Thymus (tissue), 14 donors: ENCODE measurements at places on chromosomes 16 and 17. TPM values are rescaled to one million over a fixed set of nuclear protein-coding genes. Genes with fewer than 3 reads are reported as not detected.

GRCh38 chr17:76248013-76248782 is 7.9 kb upstream of the RNF157 start:
- DNase-seq: no peak
- no peak overlapping the region for H3K27ac ChIP-seq
- peaks cover 28% of the 10 kb centered on the region for H3K4me1 ChIP-seq
- H3K4me3 ChIP-seq: no peak overlapping the region
- H3K27me3 ChIP-seq: no peaks in the 10 kb centered on the region

DNA sequence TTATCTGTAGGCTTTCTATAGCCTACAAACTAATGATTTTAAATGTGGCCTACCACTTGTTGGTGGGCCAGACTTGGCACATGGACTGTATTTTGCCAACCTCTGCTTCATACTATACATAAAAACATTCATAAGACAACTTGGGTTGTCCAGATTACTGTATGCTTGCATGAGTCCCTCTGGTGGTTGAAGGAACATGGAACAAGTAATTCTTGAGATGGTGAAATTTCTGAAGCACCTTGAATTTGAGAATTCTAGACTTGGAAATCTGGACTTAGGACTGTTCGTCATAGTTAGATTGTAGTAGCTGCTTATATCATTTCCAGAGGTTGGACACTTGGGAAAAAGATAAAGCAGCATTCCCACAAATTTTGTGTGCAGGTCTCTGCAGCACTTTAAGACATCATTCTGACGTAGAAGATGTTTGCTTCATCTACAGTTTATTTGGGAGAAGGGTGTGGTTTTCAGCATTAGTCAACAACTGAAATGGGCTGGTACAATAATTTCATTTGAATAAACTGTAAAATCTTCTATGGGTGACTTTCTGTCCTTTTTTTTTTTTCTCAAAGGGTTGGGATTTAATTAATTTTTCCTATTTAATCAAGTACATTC is 31.2 kb downstream of the NFATC3 start:
- H3K27me3 ChIP-seq: no peaks in the 10 kb centered on the region
- peaks cover 40% of the 10 kb centered on the region for H3K4me1 ChIP-seq
- H3K4me3 ChIP-seq: peak overlapping the region; percentile 24
- H3K27ac ChIP-seq: peak overlapping the region; percentile 14

DNA sequence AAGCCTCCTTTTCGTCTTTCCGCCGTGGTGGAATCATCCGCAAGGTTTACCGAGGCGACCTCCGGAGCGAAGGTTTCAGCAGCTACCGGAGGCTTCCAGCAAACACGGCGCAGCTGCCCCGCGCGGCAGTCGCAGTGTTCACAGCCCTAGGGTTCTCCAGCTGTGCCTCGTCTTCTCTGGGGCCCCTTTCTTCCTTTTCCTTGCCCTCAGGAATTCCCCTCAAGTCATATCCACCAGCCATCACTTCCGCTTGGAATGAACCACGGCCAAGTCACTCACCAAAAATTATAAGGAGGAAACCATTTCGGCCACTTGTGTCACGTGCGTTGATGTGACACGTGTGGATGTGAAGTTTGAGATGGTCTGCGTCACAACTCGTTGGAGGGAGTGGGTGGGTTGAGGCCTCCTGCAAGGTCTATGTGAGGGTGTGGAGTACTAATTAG is 636 bp upstream of the ERN1 start:
- H3K36me3 ChIP-seq: no peaks in the 10 kb centered on the region
- peaks cover 16% of the 10 kb centered on the region for H3K4me1 ChIP-seq
- no peak for DNase-seq
- peak overlapping the region; percentile 95 for H3K27ac ChIP-seq

GRCh38 chr16:8905168-8905762 is 23.1 kb downstream of the LITAFD start:
- no peaks in the 10 kb centered on the region for H3K4me1 ChIP-seq
- peaks cover 92% of the 10 kb centered on the region for H3K36me3 ChIP-seq
- H3K27ac ChIP-seq: no peak overlapping the region
- peak; percentile 21 for DNase-seq
- no peak overlapping the region for H3K4me3 ChIP-seq

- H3K27ac ChIP-seq: no peak overlapping the region
These were observed 63.1 kb upstream of the BCO1 start for GRCh38 chr16:81175325-81175891.

DNA sequence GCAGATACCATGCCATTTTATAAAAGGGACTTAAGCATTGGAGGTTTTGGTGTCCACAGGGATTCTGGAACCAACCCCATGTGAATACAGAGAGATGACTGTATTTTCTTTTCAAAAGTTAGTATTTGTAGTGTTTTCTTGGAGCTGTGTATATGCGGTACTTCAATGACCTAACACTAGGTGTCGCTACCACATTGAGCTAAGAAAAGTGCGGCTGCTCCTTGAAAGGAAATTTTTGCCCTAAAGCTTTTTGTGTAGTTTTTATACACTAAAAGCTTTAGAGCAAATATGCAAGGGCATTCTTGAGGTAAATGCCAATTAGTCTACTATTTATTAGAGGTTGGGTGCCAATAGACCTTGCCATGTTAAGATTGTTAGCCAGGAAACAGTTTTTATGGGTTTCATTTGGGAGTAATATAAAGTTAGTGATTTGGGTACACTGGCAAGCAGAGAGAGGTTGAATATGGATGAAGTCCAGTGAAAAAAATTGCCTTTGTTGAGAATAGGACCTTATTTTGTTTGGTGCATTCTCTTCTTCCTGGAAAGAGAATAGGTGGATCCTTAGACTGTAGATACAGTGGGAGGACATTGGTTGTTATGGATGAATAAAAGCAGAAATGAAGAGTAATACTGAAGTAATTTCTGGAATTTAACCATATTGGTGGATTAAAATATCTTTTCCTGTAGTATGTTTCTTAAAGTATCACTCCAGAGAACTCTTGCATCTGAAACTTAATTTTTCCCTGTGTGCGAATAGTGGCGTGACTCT is 43.3 kb downstream of the BCAS3 start:
- no peak overlapping the region for H3K4me3 ChIP-seq
- no peaks in the 10 kb centered on the region for H3K4me1 ChIP-seq
- H3K36me3 ChIP-seq: no peaks in the 10 kb centered on the region
- H3K27me3 ChIP-seq: no peaks in the 10 kb centered on the region

- H3K27me3 ChIP-seq: peaks cover 2% of the 10 kb centered on the region
- H3K27ac ChIP-seq: no peak overlapping the region
- H3K36me3 ChIP-seq: peaks cover 52% of the 10 kb centered on the region
- H3K4me3 ChIP-seq: no peak overlapping the region
These were observed 8.1 kb upstream of the PPP1R27 start for GRCh38 chr17:81842725-81843504.

The CBFA2T3 gene
- 19.1 TPM for polyA plus RNA-seq

The CACNG5 gene
- 0.05 TPM for polyA plus RNA-seq
